Smooth muscle cell of trachea (primary cell): ENCODE measurements at places on chromosomes 12 and 14. TPM values are rescaled to one million over a fixed set of nuclear protein-coding genes. Genes with fewer than 3 reads are reported as not detected.

Gene DNAH10
- total RNA-seq, result 0.15 and 0.17 TPM in 2 replicates

Gene MAP1LC3B2
- total RNA-seq, result 0.87 and 0.99 TPM in 2 replicates

Gene RD3L
- not detected in 2 replicates for total RNA-seq

Gene RNASE7
- total RNA-seq, result 0.17 TPM in 1 of 2 replicates, not detected in the other

Gene GALNT6
- total RNA-seq, result 98.1 and 191 TPM in 2 replicates

Gene FAM90A1
- total RNA-seq, result 0.33 TPM in 1 of 2 replicates, not detected in the other

Gene SRRM4
- under 0.01 TPM in 1 of 2 replicates, not detected in the other for total RNA-seq

Gene TGM1
- 0.83 and 1.5 TPM in 2 replicates for total RNA-seq

Gene ACOT6
- not detected in 2 replicates for total RNA-seq

Gene TAS2R31
- total RNA-seq, result 5.1 and 9.2 TPM in 2 replicates

Gene ASCL1
- total RNA-seq, result not detected in 2 replicates

Gene MTRFR
- 7.8 and 13.8 TPM in 2 replicates for total RNA-seq

Gene RTN1
- total RNA-seq, result 0.17 TPM in 1 of 2 replicates, not detected in the other

Gene BHLHE41
- total RNA-seq, result 0.87 and 3.1 TPM in 2 replicates

Gene TRHDE
- 26.5 and 42.5 TPM in 2 replicates for total RNA-seq

Gene JKAMP
- total RNA-seq, result 69.0 and 102 TPM in 2 replicates

Gene FGF23
- total RNA-seq, result not detected in 2 replicates
